ENCODE measurements at places on chromosomes 5 and 9. TPM values are rescaled to one million over a fixed set of nuclear protein-coding genes. Genes with fewer than 3 reads are reported as not detected.

Gene SCGB3A2
- total RNA-seq, result not detected

Gene WDR55
- 21.3 TPM for total RNA-seq

Gene PCDHB15
- 2.3 TPM for total RNA-seq

Gene RABGAP1
- total RNA-seq, result 50.6 TPM

Gene PCDHGA7
- 3.6 TPM for total RNA-seq

Gene S100Z
- not detected for total RNA-seq

Gene PAEP
- not detected for total RNA-seq

Gene MORN5
- total RNA-seq, result not detected

Gene ENC1
- 12.6 TPM for total RNA-seq

Gene TMC1
- 0.56 TPM for total RNA-seq

Gene FAM78A
- 9.9 TPM for total RNA-seq

Gene ANAPC2
- total RNA-seq, result 17.4 TPM

Gene GKAP1
- 6.9 TPM for total RNA-seq

Gene GGTA1
- 9.1 TPM for total RNA-seq

Gene C5orf52
- total RNA-seq, result not detected

Gene NIM1K
- 0.79 TPM for total RNA-seq

Gene CYLC2
- not detected for total RNA-seq

Gene SLC36A3
- not detected for total RNA-seq

Gene SPAG8
- 2.0 TPM for total RNA-seq

Gene LAMC3
- total RNA-seq, result 0.09 TPM

Gene TYRP1
- total RNA-seq, result 1.7 TPM

Gene ARSI
- total RNA-seq, result 0.69 TPM

Gene PLGRKT
- total RNA-seq, result 15.3 TPM

Gene UNC5A
- 0.28 TPM for total RNA-seq

Gene CDH9
- total RNA-seq, result not detected

Gene NUTM2G
- not detected for total RNA-seq

Gene DOCK8
- 28.8 TPM for total RNA-seq

Gene UBAC1
- 31.8 TPM for total RNA-seq

Gene SH3GL2
- not detected for total RNA-seq

Gene MARCOL
- total RNA-seq, result not detected

Gene RETREG1
- total RNA-seq, result 51.6 TPM

Gene GFRA3
- not detected for total RNA-seq

Gene TEK
- total RNA-seq, result 65.6 TPM

Data from omental fat pad (tissue), 4 donors.